ENCODE measurements at places on chromosomes 6 and 20. TPM values are rescaled to one million over a fixed set of nuclear protein-coding genes. Genes with fewer than 3 reads are reported as not detected.

DNA sequence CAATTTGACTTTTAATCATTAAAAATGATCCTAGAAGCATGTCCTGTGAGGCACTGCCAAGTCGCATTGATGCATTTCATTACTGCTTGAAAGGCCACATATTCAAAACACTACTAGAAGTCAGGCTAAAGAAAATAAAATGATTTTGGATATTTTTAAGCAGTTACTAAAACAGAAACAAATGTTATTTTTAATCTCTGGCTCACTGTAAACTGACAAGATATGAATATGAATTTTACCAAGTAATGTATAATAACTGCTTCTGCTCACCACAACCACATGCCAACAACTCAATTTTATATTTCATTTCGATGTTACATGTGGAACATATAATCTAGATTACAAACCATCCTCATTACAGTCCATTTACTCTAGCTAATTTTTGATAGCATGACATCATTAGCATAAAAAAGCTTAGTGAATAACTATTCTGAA, 90.6 kb downstream of the ATXN1 start:
- no peak for DNase-seq
- no peaks in the 10 kb centered on the region for H3K36me3 ChIP-seq
- H3K27ac ChIP-seq = peak overlapping the region; percentile 68
- no peak overlapping the region for H3K4me3 ChIP-seq
- H3K4me1 ChIP-seq = peaks cover 44% of the 10 kb centered on the region

GRCh38 chr20:60680554-60680953, 571.5 kb upstream of the CDH4 start:
- DNase-seq = no peak
- no peak overlapping the region for H3K4me3 ChIP-seq
- H3K36me3 ChIP-seq = no peaks in the 10 kb centered on the region
- no peaks in the 10 kb centered on the region for H3K4me1 ChIP-seq
- no peaks in the 10 kb centered on the region for H3K27me3 ChIP-seq

- H3K36me3 ChIP-seq = no peaks in the 10 kb centered on the region
- H3K27me3 ChIP-seq = no peaks in the 10 kb centered on the region
- H3K4me1 ChIP-seq = no peaks in the 10 kb centered on the region
- H3K27ac ChIP-seq = no peak overlapping the region
Observed at GRCh38 chr20:19244291-19244690, 31.8 kb downstream of the SLC24A3 start.

GRCh38 chr20:48277266-48277665, 492.0 kb upstream of the SULF2 start:
- H3K4me3 ChIP-seq = no peak overlapping the region
- no peak for DNase-seq
- H3K27ac ChIP-seq = no peak overlapping the region
- H3K27me3 ChIP-seq = no peaks in the 10 kb centered on the region
- peaks cover 6% of the 10 kb centered on the region for H3K4me1 ChIP-seq

- H3K4me3 ChIP-seq = peak overlapping the region; percentile 66
- peak; percentile 91 for DNase-seq
- peak overlapping the region; percentile 84 for H3K27ac ChIP-seq
- peaks cover 50% of the 10 kb centered on the region for H3K4me1 ChIP-seq
- H3K36me3 ChIP-seq = no peaks in the 10 kb centered on the region
Observed at GRCh38 chr20:23050847-23051627, 1.6 kb upstream of the THBD start.

GRCh38 chr6:160692369-160692959, 9.6 kb upstream of the PLG start:
- H3K27me3 ChIP-seq = no peaks in the 10 kb centered on the region
- H3K4me3 ChIP-seq = no peak overlapping the region

DNA sequence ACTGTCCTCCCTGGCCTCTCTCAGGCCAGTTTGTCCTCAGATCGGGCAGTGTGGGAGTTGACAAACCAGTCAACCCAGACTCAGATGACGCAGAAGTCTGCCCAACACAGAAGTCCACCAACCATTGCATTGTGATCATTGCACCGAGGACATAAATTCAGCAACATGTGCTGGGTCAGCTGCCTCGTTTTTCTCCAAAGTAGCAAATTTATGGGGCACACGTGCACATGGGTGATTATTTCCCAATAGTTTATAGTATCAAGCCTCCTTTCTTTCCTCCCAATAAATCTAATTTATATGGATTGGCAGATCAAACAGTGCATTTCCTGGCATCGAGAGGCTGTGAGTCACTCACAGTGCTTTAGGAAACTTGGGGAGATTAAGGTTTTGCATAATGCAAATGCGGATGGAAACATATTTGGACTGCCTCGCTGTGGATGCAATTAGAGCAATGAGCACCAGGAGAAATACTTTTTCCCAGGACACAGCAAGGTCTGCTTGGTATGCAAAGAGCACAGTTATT, 413.7 kb upstream of the SULF2 start:
- H3K4me1 ChIP-seq = no peaks in the 10 kb centered on the region
- H3K36me3 ChIP-seq = no peaks in the 10 kb centered on the region
- no peak overlapping the region for H3K4me3 ChIP-seq

GRCh38 chr6:100155141-100155540, 161.1 kb upstream of the MCHR2 start:
- no peaks in the 10 kb centered on the region for H3K4me1 ChIP-seq
- no peak overlapping the region for H3K4me3 ChIP-seq
- no peaks in the 10 kb centered on the region for H3K27me3 ChIP-seq
- no peak overlapping the region for H3K27ac ChIP-seq

DNA sequence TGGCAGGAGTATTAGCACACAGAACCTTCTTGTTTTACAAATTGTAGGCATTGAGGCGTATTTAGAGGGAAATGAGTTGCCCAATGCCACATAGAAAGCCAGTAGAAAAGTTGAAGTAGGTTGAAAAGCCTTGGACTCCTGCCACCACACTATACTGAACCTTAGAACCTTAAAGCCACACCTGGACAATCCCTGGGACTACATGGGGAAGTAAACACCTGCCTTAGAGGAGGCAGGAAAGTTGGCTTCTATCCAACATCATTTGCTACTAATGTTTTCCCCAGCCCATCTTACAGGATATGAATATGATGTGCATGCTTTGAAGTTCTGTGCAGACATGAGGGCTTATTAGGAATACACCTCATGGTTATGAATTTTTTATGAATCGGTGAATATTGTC, 5.3 kb upstream of the EPPIN start:
- no peaks in the 10 kb centered on the region for H3K4me1 ChIP-seq
- no peak for DNase-seq
- H3K27me3 ChIP-seq = no peaks in the 10 kb centered on the region
- no peak overlapping the region for H3K4me3 ChIP-seq

DNA sequence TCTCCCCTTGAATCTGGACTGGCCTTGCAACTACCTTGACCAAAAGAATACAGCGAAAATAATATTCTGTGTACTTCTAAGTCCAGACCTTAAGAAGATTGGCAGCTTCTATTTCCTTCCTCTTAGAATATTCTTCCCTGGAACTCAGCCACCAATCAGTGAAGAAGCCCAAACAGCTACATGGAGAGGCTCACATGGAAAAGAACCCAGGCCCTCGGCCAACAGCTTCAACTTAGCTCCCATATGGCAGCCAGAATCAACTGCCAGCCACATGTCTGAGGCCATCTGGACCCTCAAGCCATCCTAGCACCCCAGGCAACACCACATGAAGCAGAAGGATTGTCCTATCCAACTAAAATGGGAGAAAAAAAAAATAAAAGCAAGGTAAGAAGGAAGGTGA, 178.8 kb downstream of the IBTK start:
- H3K36me3 ChIP-seq = no peaks in the 10 kb centered on the region
- no peak for DNase-seq
- peaks cover 17% of the 10 kb centered on the region for H3K4me1 ChIP-seq
- no peak overlapping the region for H3K27ac ChIP-seq
- H3K4me3 ChIP-seq = no peak overlapping the region

- no peak for DNase-seq
- no peak overlapping the region for H3K27ac ChIP-seq
- no peaks in the 10 kb centered on the region for H3K27me3 ChIP-seq
- no peak overlapping the region for H3K4me3 ChIP-seq
Observed at GRCh38 chr6:163570579-163571231, 156.2 kb downstream of the QKI start.

DNA sequence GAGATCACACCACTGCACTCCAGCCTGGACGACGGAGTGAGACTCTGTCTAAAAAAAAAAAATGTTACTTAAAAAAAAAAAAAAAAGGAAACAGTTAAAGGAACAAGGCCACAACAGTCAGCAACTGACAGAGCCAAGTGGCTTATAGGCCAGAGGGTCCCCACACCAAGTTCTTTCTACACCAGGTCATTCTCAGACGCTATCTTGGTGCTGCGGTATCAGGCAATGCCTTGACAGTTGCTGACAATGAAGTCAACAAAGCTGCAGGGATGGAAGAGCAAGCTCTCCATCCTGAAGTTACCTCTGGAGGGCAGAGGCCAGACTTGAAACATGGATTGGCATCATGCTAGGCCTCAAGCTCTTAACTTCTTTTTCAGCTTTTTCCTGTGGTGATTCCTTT, 31.9 kb downstream of the COMMD7 start:
- no peak overlapping the region for H3K27ac ChIP-seq
- DNase-seq = no peak
- H3K36me3 ChIP-seq = peaks cover 17% of the 10 kb centered on the region
- H3K27me3 ChIP-seq = no peaks in the 10 kb centered on the region
- H3K4me1 ChIP-seq = peaks cover 29% of the 10 kb centered on the region

- H3K27me3 ChIP-seq = no peaks in the 10 kb centered on the region
- no peak overlapping the region for H3K4me3 ChIP-seq
- H3K4me1 ChIP-seq = no peaks in the 10 kb centered on the region
- H3K27ac ChIP-seq = no peak overlapping the region
Observed at GRCh38 chr6:86949771-86950170, 12.4 kb downstream of the HTR1E start.

DNA sequence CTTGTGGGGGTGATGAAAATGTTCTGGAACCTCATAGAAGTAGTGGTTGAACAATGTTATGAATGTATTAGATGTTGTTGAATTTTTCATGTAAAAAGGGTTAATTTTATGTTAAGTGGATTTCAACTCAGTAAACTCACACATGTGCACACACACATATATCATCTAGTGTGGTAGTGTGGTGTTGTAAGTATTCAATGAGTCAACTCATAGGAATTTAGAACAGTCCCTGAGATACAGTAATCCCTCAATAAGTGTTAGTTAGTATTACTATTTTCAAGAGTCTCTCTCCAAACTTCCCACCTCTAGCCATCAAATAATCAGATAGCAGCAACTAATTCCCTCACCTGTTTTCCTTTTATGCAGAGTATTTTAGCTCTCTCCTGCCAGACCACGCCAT, 563.1 kb upstream of the JARID2 start:
- no peak overlapping the region for H3K27ac ChIP-seq
- H3K4me1 ChIP-seq = no peaks in the 10 kb centered on the region
- H3K27me3 ChIP-seq = no peaks in the 10 kb centered on the region
- no peak for DNase-seq
- H3K4me3 ChIP-seq = no peak overlapping the region
- no peaks in the 10 kb centered on the region for H3K36me3 ChIP-seq

DNA sequence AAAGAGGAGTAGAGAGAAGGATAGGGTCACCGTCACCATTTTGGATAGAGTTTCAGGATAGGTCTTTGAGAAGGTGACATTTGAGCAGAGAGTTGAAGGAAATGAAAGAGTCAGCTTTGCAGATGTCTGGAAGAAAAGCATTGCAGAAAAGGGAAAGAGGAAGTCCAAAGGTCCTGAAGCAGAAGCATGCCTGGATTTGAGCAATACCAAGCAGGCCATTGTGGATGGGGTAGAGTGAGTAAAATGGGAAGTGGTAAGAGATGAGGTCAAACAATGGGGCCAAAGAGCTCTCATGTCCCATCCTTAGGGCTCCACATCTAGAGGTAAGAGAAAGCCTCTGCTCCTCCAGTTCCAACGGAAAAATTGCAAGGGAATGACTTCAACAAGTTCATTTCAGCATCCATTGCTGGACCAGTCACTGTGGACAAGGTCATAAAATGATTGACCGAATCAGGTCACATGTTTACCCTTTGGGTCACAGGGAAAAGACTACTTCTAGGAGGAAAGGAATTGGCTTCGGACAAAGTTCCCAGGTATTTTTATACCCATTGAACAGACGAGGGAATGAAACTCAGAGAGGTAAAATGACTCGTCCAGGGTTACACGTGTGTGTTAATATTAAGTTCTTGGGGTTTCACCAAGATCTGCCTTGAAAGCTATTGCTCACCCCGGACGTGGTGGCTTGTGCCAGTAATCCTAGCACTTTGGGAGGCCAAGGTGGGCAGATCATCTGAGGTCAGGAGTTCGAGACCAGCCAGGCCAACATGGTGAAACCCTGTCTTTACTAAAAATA, 6.6 kb upstream of the SAMHD1 start:
- H3K27ac ChIP-seq = no peak overlapping the region
- no peaks in the 10 kb centered on the region for H3K36me3 ChIP-seq
- DNase-seq = no peak
- no peaks in the 10 kb centered on the region for H3K4me1 ChIP-seq
- H3K27me3 ChIP-seq = no peaks in the 10 kb centered on the region

DNA sequence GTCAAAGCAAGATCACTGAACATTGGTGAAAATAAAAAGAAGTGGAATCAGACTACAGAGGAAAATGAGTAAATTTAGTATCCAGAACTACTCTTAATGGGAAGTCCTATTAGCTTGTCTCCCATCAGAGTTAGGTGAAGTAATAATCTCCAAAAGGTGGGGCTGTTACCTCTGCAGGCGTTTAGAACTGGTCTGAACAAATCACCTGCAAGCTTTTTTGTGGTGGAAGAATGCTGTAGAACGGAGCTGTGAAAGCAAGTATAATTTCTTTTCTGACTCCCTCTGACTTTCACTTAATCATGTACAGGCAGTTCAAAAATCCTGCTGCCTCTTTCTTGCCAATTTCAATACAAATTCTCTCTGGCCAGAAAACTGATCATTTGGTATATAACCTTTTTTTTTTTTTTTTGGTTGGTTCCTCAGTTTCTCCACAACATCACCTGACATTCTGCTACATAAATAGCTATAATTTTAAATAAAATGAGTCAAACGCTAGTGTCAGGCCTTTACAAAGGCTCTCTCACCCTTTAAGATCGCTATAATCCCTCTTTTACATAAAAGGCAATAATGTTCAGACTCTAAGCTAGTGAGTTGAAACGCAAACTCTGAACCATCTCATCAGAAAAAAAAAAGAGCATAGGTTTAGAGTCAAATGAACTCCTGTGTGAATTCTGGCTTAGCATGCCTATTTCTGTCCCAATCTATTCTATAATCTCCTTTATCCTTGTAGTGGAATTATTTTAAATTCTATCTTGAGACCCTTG, 38.8 kb downstream of the CITED2 start:
- H3K27me3 ChIP-seq = no peaks in the 10 kb centered on the region
- DNase-seq = no peak
- peaks cover 12% of the 10 kb centered on the region for H3K4me1 ChIP-seq
- H3K4me3 ChIP-seq = no peak overlapping the region
- H3K36me3 ChIP-seq = no peaks in the 10 kb centered on the region
- peak overlapping the region; percentile 48 for H3K27ac ChIP-seq

- H3K4me3 ChIP-seq = no peak overlapping the region
- H3K27ac ChIP-seq = no peak overlapping the region
- no peaks in the 10 kb centered on the region for H3K27me3 ChIP-seq
- H3K4me1 ChIP-seq = peaks cover 2% of the 10 kb centered on the region
Observed at GRCh38 chr6:13654496-13654895, 39.4 kb downstream of the NOL7 start.

Gene DACT2
- total RNA-seq = 0.94 TPM

Gene SIRPB1
- total RNA-seq = 0.19 TPM

Gene GABRR2
- total RNA-seq = 0.98 TPM

Gene YIPF3
- 68.2 TPM for total RNA-seq

Gene GPR6
- total RNA-seq = not detected

Gene RAB44
- 0.12 TPM for total RNA-seq
